Large intestine (tissue), 12 donors: ENCODE measurements at places on chromosomes 3 and 15. TPM values are rescaled to one million over a fixed set of nuclear protein-coding genes. Genes with fewer than 3 reads are reported as not detected.
A peak's percentile ranks its signal among the peaks of the same experiment; 100 is the strongest.

- H3K27ac ChIP-seq = no peak overlapping the region
- H3K4me1 ChIP-seq = no peaks in the 10 kb centered on the region
- no peak overlapping the region for H3K4me3 ChIP-seq
- no peak for DNase-seq
- no peaks in the 10 kb centered on the region for H3K27me3 ChIP-seq
Observed at GRCh38 chr3:38916706-38917105, 100.7 kb upstream of the SCN10A start.

- no peaks in the 10 kb centered on the region for H3K4me1 ChIP-seq
- H3K36me3 ChIP-seq = no peaks in the 10 kb centered on the region
- no peak overlapping the region for H3K27ac ChIP-seq
- no peak for DNase-seq
- H3K27me3 ChIP-seq = no peaks in the 10 kb centered on the region
Observed at GRCh38 chr3:5162102-5162501, 25.4 kb upstream of the EDEM1 start.

DNA sequence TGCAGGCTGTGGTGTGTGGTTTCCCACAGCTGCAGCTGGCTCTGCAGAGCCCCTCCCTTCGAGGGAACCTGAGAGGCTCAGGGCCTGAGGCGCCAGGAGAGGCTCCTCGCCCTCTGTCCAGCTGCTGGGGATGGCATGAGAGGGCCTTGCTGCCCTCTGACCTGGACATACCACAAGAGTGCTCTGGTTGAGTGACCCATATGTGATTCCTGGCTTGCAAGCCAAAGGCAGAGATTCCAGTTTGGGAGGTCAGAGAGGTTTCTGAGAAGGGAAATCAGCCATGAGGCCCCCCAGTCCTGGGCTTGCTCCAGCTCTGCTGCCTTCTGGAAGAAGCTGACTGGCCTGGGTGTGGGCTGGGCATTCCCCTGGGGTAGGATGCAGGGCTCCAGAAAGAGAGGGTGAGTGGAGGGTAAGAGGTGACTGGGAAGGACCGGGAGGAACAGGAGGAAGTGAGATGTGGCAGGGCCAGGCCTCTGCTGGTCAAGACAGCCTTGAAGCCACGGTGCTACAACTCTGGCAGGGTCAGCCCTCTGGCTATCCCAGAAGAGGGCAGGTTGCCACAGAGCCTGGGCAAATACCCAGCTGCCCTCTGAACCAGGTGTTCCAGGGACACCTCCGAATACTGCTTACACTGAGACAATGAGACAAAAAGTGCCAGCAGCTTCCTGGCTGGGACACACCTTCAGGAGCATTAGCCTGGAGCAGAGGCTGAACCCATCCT is 16.0 kb upstream of the SRP14 start:
- no peaks in the 10 kb centered on the region for H3K36me3 ChIP-seq
- no peak for DNase-seq
- no peaks in the 10 kb centered on the region for H3K27me3 ChIP-seq
- peaks cover 41% of the 10 kb centered on the region for H3K4me1 ChIP-seq
- no peak overlapping the region for H3K27ac ChIP-seq
- no peak overlapping the region for H3K4me3 ChIP-seq

- H3K27ac ChIP-seq = peak overlapping the region; percentile 38
- no peak overlapping the region for H3K4me3 ChIP-seq
- H3K27me3 ChIP-seq = no peaks in the 10 kb centered on the region
- H3K4me1 ChIP-seq = peaks cover 32% of the 10 kb centered on the region
Observed at GRCh38 chr3:120147072-120147871, 53.0 kb upstream of the GSK3B start.

- peak; percentile 19 for DNase-seq
- H3K4me3 ChIP-seq = peak overlapping the region; percentile 17
- H3K27me3 ChIP-seq = peaks cover 76% of the 10 kb centered on the region
- no peak overlapping the region for H3K27ac ChIP-seq
- peaks cover 5% of the 10 kb centered on the region for H3K4me1 ChIP-seq
Observed at GRCh38 chr3:143121241-143122088, 1.9 kb downstream of the CHST2 start.

DNA sequence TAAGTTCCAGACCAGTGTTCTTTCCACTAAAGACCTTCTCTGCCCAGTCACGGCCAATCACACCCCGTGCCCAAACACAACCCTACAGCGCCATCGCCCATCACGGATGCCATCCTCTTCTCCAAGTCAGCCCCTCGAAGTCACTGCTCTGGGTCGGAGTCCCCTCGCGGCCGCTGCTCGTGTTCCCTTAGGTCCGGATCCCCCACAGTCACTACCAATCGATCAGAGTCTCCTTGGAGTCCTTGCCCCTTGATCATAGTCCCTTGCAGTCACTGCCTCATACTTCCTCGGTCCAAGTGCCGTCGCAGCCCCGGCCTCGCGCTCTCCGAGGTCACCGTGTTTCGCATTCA is 461 bp downstream of the PCYT1A start:
- H3K36me3 ChIP-seq = no peaks in the 10 kb centered on the region
- peak overlapping the region; percentile 87 for H3K27ac ChIP-seq
- DNase-seq = no peak

- no peaks in the 10 kb centered on the region for H3K36me3 ChIP-seq
- peaks cover 10% of the 10 kb centered on the region for H3K4me1 ChIP-seq
- H3K4me3 ChIP-seq = no peak overlapping the region
- H3K27ac ChIP-seq = no peak overlapping the region
- no peaks in the 10 kb centered on the region for H3K27me3 ChIP-seq
Observed at GRCh38 chr3:192812743-192813383, 85.5 kb upstream of the FGF12 start.

GRCh38 chr3:13411186-13411860 is 8.8 kb downstream of the NUP210 start:
- no peaks in the 10 kb centered on the region for H3K4me1 ChIP-seq
- H3K4me3 ChIP-seq = no peak overlapping the region
- H3K36me3 ChIP-seq = no peaks in the 10 kb centered on the region
- DNase-seq = no peak
- no peak overlapping the region for H3K27ac ChIP-seq
- no peaks in the 10 kb centered on the region for H3K27me3 ChIP-seq

GRCh38 chr3:67593761-67594234 is 60.6 kb downstream of the SUCLG2 start:
- H3K36me3 ChIP-seq = peaks cover 5% of the 10 kb centered on the region
- no peak overlapping the region for H3K4me3 ChIP-seq
- no peak overlapping the region for H3K27ac ChIP-seq
- no peaks in the 10 kb centered on the region for H3K4me1 ChIP-seq
- H3K27me3 ChIP-seq = no peaks in the 10 kb centered on the region

DNA sequence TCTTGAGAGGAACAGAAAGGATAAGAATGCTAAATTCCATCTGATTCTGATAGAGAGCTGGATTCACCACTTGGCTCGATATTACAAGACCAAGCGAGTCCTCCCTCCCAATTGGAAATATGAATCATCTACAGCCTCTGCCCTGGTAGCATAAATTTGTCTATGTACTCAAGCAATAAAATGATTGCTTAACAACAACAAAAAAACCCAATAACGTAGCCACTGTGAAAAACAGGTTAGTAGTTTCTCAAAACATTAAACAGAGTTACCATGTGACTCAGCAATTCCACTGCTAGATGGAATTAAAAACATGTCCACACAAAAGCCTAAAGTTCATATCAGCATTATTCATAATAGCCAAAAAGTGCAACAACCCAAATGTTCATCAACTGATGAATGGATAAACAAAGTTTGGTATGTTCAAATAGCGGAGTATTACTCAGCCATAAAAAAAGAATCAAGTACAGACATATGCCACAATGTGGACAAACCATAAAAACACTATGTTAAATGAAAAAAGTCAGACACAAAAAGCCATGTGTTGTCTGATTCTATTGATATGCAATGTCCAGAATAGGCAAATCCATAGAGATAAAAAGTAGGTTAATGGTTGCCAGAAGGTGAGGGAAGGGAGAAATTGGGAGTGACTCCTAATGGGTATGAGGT is 16.8 kb downstream of the BCL2L10 start:
- H3K27ac ChIP-seq = peak overlapping the region; percentile 70
- H3K4me1 ChIP-seq = peaks cover 30% of the 10 kb centered on the region
- no peaks in the 10 kb centered on the region for H3K27me3 ChIP-seq
- H3K4me3 ChIP-seq = no peak overlapping the region

DNA sequence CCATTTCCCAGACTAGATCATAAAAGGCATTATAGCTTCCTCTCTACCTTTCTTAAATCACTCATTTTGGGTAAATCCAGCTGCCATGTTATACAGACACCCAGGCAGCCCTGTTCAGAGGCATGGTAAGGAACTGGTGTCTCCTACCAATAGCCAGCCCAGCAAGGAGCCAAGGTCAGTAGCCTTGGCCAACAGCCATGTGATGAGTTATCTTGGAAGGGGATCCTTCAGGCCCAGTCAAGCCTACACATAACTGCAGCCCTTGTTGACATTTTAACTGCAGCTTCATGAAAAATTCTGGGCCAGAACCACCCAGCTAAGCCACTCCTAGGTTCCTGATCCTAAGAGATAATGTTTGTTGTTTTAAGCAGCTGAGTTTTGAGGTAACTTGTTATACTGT is 29.0 kb upstream of the ZMAT3 start:
- H3K27ac ChIP-seq = no peak overlapping the region
- no peaks in the 10 kb centered on the region for H3K36me3 ChIP-seq
- H3K27me3 ChIP-seq = no peaks in the 10 kb centered on the region
- no peak overlapping the region for H3K4me3 ChIP-seq
- DNase-seq = no peak

- no peak overlapping the region for H3K27ac ChIP-seq
- no peaks in the 10 kb centered on the region for H3K36me3 ChIP-seq
- no peaks in the 10 kb centered on the region for H3K4me1 ChIP-seq
- DNase-seq = no peak
- no peak overlapping the region for H3K4me3 ChIP-seq
- H3K27me3 ChIP-seq = no peaks in the 10 kb centered on the region
Observed at GRCh38 chr3:6962801-6963200, 101.9 kb downstream of the GRM7 start.

GRCh38 chr15:72800833-72801481 is 17.4 kb upstream of the ADPGK start:
- peaks cover 5% of the 10 kb centered on the region for H3K4me1 ChIP-seq
- no peak for DNase-seq
- no peaks in the 10 kb centered on the region for H3K36me3 ChIP-seq
- no peak overlapping the region for H3K27ac ChIP-seq

DNA sequence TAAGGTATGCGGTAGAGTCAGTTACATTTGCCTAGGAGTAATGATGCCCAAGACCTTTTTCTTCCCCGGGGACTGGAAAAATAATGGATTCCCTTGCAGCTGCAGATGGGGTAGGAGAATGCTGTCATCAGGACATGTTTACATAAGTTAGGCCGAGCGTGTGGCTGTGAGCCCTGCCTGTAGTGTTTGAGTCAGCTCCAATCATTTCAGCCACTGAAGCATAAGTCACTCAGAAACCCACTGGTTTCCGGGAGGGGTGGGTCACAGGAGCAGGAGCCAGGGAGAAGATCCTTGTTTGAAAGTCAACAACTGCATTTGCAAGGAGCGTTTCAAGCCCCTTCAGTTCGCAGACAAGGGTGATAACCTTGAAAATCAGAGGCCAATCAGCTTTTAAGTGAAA is 562.3 kb downstream of the MCTP2 start:
- DNase-seq = no peak
- H3K36me3 ChIP-seq = no peaks in the 10 kb centered on the region
- H3K4me3 ChIP-seq = no peak overlapping the region
- H3K4me1 ChIP-seq = no peaks in the 10 kb centered on the region
- no peaks in the 10 kb centered on the region for H3K27me3 ChIP-seq

- DNase-seq = no peak
- H3K36me3 ChIP-seq = no peaks in the 10 kb centered on the region
- H3K4me1 ChIP-seq = no peaks in the 10 kb centered on the region
- H3K27me3 ChIP-seq = peaks cover 3% of the 10 kb centered on the region
- no peak overlapping the region for H3K27ac ChIP-seq
Observed at GRCh38 chr15:75232252-75232813, 25.8 kb upstream of the GOLGA6C start.

GRCh38 chr3:113514265-113514769 is 639 bp downstream of the SPICE1 start:
- no peak for DNase-seq
- H3K4me3 ChIP-seq = peak overlapping the region; percentile 90
- no peaks in the 10 kb centered on the region for H3K4me1 ChIP-seq
- H3K27ac ChIP-seq = peak overlapping the region; percentile 93
- H3K27me3 ChIP-seq = no peaks in the 10 kb centered on the region

GRCh38 chr3:120013481-120013880 is 80.8 kb downstream of the GSK3B start:
- no peaks in the 10 kb centered on the region for H3K4me1 ChIP-seq
- H3K36me3 ChIP-seq = no peaks in the 10 kb centered on the region
- no peaks in the 10 kb centered on the region for H3K27me3 ChIP-seq
- no peak overlapping the region for H3K27ac ChIP-seq

DNA sequence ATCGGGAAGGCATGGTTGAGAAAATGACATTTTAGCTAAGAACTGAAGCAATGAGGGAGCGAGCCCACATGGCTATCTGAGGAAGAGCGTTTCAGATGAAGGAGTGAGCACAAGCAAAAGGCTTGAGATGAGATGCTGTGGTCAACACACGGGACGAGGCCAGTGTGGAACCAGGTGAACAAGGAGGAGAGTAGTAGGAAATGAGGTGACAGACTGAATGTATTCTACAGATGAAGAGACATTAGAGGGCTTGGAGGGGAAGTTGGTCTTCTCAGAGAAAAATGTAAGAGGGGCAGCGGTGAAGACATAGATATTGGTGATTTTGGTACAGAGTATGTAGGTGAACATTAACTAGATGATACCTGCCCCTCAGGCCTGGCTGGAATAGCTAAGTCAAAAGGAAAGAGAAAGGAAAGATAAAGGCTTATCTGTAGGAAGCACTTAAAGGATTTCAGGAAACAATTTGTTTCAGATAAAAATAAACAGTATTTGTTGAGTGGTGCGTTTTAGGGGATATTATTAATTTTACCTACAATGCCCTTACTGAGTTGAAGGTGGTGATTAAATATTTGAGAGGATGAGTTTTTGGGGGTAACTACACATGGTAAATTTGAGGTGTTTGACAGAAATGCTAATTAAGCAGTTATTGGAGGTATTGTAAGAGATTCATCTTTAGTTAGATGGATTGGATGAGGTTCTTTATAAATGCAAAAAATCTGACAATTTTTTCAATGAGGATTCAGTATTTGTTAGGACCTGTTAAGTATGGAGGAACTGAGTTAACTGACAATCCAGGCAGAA is 57.0 kb downstream of the SLTM start:
- H3K36me3 ChIP-seq = peaks cover 38% of the 10 kb centered on the region
- H3K4me3 ChIP-seq = no peak overlapping the region
- no peaks in the 10 kb centered on the region for H3K27me3 ChIP-seq
- H3K27ac ChIP-seq = no peak overlapping the region

GRCh38 chr3:158249183-158249582 is 139.3 kb downstream of the RSRC1 start:
- no peak overlapping the region for H3K4me3 ChIP-seq
- no peak for DNase-seq

GRCh38 chr3:108334701-108335100 is 38.4 kb downstream of the HHLA2 start:
- no peak overlapping the region for H3K4me3 ChIP-seq
- H3K36me3 ChIP-seq = no peaks in the 10 kb centered on the region
- DNase-seq = no peak

COL6A5 gene
- polyA plus RNA-seq = 2.2 TPM

SPINK8 gene
- polyA plus RNA-seq = not detected

ALDH1A2 gene
- 13.7 TPM for polyA plus RNA-seq

CALML4 gene
- 170 TPM for polyA plus RNA-seq

IL17RB gene
- polyA plus RNA-seq = 13.3 TPM

KCNMB2 gene
- polyA plus RNA-seq = 6.0 TPM

GOLGA8O gene
- polyA plus RNA-seq = 0.13 TPM

CCR5 gene
- polyA plus RNA-seq = 1.8 TPM

SLC51A gene
- 29.6 TPM for polyA plus RNA-seq

CCDC80 gene
- 27.6 TPM for polyA plus RNA-seq
